ENCODE measurements at places on chromosomes 2 and 18.
A peak's percentile ranks its signal among the peaks of the same experiment; 100 is the strongest.

GRCh38 chr2:227724394-227725039 lies at the start of gene SCYGR6:
Gene SCYGR6 (minus strand): TSS chr2:227724757. CDS start chr2:227724757, 0 bp downstream.
- DNase-seq = no peak

GRCh38 chr2:11873356-11874154 lies 127.1 kb downstream of the LPIN1 start:
- DNase-seq = no peak

DNA sequence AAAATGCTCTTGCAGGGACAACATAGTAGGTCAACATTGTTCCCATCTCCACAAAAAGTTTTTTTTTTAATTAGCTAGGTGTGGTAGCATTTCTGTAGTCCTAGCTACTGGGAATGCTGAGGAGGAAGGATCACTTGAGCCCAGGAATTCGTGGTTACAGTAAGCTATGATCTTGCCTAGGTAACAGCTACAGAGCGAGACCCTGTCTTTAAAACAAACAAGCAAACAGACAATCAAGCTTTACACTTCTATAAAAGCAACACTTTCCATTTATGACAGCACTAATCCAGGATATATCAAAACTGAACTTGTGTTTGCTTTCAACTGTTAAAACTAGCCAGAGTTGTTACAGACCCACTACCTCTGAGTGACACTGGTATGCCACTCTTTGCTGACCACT lies 12.0 kb downstream of the UGT1A3 start:
- no peak for DNase-seq

- no peak for DNase-seq
These were observed 44.4 kb upstream of the PEX13 start for GRCh38 chr2:60972889-60973656.

DNA sequence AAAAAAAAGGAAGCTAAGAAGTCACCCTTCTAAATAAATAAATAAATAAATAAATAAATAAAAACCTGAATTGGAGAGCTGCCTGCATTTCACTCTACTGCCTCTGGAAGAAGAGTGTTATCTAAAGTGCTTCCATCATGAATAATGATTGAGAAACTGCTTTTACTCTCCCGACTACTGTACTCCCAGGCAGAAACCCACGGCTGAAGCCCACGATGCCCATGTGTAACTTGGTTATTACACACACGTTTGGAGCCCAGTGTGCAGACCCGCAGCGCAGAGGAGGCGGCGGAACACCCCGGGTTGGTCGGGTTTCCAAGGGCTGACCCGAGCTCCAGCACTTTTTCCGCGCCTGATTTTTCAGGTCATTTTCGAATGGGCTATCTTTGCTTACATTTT lies 697 bp upstream of the SPATS2L start:
- DNase-seq = peak; percentile 63

GRCh38 chr2:158205215-158205614 lies 103.5 kb downstream of the UPP2 start:
- DNase-seq = no peak

- DNase-seq = no peak
These were observed 186.5 kb downstream of the LNPK start for GRCh38 chr2:175815537-175815936.

- DNase-seq = no peak
These were observed 49.4 kb downstream of the NCKAP5 start for GRCh38 chr2:133518700-133519344.

DNA sequence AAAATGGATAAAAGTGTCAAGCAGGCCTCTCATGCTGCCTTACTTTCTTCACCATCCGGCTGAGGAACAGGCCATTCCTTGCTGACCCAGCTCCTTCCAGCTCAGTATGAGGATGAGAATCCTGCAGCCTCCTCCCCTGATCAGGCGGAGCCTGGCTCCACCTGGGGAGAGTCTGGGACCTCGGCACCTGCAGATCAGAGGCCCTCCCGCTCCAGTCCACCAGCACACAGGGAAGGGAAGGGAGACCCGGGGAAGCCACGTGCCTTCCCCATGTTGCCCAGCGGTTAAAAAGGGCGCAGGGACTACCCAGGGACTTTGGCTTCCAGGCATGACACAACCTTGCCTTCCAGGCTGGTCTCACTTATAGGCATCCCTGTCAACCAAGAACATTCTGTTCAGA lies 172.0 kb downstream of the NDUFA10 start:
- DNase-seq = no peak

DNA sequence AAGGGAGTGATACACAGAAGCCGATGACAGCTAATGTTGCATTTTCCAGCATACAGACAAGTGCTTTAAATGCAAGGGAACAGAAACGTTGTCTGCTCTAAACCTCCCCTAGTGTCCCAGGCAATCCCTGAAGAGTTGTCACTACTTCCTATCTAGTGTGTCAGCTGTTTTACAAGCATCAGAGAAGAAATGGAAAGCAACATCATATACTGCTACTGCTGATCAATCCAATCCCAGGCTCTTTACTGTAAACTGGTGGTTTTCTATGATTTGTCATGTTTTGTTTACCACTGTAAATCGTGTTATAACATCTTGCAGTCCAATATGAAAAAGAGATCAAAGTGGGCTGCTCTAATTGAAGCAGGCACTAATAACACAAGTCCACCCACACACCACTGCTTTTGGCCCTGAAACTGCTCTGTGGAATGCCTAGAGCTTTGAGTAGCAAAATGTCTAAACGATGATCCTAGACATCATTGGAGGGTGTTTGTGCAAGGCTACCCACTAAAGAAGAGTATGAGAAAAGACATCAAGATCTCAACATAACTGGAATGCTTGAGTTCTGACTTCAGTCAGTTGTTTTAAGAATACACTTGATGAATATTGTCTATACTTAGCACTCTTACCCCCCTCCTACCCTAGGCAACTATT lies 18.1 kb upstream of the ROCK1 start:
- DNase-seq = no peak

DNA sequence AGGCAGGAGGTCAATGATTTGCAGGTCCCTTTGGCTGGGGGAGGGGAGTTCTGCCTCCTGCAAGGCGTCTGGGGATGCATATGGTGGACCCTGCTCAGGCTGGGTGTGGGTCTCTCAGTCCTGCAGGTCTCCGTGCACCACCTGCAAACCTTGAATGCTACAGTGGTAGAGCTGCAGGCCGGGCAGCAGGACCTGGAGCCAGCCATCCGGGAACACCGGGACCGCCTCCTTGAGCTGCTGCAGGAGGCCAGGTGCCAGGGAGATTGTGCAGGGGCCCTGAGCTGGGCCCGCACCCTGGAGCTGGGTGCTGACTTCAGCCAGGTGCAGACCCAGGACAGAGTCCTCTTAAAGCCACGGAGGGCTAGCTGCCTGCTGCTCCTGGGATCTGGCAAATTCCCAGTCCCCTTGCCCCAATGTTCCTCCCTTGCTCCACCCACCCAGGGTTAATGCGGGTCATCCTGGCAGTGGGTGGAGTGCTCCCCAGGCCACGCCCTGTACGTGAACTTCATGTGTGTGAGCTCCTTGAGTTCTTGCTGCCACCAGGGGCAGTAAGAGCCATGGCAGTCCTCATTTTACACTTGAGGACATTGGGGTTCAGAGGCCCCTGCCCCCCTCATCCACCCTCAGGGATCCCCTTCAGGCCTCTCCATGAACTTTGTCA lies 3.1 kb downstream of the PROM2 start:
- peak; percentile 38 for DNase-seq

GRCh38 chr2:200455958-200456421 lies 53.9 kb downstream of the KCTD18 start:
- DNase-seq = no peak
